ENCODE measurements at places on chromosomes 2 and 18. TPM values are rescaled to one million over a fixed set of nuclear protein-coding genes. Genes with fewer than 3 reads are reported as not detected.

DNA sequence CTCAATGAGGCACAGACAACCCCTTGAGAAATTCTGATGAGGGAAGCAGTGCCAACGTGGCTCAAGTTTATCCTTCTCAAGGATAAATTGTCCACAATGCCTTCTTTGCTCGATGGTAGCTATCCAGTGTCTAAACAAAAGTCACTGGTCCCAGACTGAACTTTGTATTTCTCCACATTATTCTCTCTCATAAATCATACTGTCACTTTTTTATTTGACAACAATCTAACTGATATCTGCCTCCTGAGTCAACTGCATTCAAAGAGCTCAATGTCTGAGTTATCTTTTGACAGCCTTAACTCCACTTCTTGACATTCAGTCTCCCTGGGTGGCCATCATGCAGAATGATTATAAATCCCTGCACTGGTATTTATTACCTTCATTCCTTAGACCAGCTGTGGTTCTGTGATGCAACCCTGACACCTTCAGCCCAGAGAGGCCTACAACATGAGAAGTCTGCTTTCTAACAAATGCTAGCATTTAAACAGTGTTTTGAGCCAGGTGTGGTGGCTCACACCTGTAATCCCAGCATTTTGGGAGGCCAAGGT lies 38.2 kb downstream of the IMMT start:
- DNase-seq = no peak

- no peak for DNase-seq
These were observed 332.4 kb downstream of the IRS1 start for GRCh38 chr2:226467221-226467620.

- DNase-seq = no peak
These were observed 2.6 kb downstream of the PMAIP1 start for GRCh38 chr18:59902131-59902992.

AQP12A gene
- total RNA-seq = not detected

DNA sequence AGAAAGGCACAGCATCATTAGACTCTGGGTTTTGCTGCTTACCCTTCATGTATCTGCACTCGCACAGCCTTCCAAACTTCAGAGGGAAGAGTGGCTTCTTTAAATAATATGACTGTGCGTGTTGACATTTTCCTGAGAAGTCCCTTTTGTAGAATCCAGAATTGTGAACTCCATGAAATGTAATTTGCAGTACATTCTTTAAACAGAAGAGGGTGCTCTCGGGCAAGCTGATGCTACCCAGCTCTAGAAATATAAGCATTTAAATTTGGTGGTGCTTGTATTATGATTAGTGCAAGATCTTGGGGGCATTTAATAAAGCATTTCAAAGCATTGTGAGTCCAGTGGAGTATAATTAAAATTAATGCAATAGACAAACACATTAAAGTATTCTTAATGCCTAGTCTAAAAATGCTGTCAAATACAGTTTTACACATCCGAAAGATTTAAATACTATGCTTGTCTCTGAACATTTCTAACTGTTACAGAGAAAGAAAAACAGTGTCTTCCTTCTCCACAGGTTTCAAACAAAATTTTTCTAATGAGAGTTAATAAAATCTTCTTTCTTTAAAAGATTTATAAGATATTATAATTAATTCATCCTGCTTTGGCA lies 17.3 kb upstream of the GTF2A1L start:
- DNase-seq = no peak

RTP5 gene
- not detected for total RNA-seq

- DNase-seq = no peak
These were observed 168.5 kb downstream of the TPGS2 start for GRCh38 chr18:36660311-36660710.

DNA sequence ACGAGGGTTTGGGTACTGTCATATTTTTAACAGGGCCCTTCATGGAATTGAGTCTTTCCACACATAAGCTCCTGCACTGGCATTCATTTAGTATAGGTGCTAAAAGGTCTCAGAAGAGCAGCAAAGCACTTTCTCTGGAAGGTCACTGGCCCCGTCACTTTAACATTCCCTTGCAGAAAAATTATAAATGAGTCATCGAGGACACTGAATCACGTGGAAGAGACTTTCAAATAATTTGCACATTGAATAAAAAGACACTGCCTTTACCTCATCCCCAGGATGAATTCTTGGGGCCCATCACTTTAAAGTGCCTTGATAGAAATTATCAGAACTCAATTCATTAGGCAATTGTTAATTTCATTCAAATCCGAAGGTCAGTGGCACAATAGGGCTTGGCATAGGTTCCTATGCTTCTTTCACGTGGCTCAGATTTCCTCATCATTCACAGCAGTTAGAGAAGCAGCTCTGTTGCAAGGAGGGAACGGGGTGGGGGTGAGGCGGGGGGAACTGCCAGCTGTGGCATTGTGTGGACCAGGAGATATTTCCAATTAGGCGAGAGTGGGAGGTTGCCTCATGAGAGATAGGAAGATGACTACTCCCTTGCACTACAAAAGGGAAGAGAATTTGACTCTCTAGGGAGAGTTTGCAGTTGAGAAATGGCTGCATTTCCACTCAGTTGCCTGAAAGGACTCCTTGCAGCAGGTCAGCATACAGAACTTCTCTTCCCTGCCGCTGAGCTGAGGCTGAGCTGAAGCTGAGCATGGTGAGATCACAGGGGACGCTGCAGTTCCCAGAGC lies 86.3 kb upstream of the NPAS2 start:
- DNase-seq = peak; percentile 52

CIB4 gene
- total RNA-seq = not detected

GRCh38 chr2:240184656-240185055 lies 44.2 kb upstream of the OTOS start:
- no peak for DNase-seq

- DNase-seq = no peak
These were observed 146.8 kb upstream of the KLHL29 start for GRCh38 chr2:23238011-23238657.

DNA sequence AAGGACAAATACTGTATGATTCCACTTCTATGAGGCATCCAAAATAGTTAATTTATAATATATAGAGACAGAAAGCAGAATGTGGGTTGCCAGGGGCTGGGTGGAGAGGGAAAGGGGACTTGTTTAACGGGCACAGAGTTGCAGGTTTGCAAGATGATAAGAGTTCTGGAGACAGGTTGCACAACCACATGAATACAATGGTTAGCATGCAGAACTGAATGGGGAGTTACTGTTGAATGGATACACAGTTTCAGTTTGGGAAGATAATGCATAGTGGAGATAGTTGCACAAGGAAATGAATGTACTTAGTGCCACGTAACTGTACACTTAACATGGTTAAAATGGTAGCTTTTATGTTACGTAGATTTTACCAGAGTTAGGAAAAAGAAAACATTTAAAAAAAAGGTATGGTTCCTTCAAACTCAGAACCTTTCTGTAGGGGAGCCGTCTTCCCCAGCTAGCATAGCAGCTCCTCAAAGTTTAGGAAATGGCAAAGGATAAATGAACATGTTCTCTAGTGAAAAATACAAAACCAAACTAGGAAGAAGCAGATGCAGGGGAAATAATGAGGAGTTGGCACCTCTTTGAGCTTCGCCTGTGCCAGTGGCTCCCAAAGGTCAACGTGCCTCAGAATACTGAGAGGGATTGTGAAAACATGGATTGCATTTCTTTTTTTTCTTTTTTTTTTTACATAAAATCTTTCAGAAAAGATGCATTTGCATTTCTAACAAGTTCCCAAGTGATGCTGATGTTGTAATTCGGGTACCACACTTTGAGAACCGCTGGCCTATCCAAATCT lies 95.2 kb downstream of the ZCCHC2 start:
- no peak for DNase-seq

ASXL3 gene
- 45.6 TPM for total RNA-seq

DNA sequence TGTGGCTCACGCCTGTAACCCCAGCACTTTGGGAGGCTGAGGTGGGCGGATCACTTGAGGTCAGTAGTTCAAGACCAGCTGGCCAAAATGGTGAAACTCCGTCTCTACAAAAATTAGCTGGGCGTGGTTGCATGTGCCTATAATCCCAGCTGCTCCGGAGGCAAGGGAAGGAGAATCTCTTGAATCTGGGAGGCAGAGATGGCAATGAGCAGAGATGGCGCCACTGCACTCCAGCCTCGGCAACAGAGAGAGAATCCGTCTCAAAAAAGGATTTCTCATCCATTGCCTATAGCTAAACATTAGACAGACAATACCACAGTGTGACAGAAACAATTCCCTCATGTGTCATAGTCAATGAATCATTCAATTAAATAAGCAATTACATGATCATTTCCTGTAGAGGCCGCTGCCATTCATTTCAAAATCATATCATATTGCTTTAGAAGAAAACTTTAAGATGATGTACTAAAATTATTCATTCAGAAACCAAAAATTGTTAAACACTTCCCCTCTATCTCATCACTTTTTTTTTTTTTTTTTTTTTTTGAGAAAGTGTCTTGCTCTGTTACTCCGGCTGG lies 69.5 kb upstream of the TGIF1 start:
- no peak for DNase-seq

DNA sequence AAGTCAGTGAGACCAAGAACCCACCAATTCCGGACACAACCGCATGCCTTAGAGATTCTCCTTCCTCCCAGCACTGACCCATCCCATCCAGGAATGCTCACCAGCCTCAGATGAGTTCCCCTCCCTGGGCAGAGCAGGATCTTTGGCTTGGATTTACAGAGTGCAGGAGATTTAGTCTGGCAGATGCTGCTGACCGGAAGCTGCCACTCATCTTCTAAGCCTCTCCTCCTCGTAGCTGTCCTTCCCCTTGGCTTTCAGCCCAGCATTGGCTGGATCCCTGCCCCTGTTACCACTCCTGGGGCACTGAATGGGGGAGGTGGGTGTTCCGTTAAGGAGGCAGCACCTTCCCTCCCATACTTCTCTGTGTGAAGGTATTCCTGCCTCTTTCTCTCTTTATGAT lies 53.2 kb downstream of the VWA3B start:
- DNase-seq = no peak

- DNase-seq = no peak
These were observed 47.1 kb downstream of the SLC25A12 start for GRCh38 chr2:171846894-171847293.

DNA sequence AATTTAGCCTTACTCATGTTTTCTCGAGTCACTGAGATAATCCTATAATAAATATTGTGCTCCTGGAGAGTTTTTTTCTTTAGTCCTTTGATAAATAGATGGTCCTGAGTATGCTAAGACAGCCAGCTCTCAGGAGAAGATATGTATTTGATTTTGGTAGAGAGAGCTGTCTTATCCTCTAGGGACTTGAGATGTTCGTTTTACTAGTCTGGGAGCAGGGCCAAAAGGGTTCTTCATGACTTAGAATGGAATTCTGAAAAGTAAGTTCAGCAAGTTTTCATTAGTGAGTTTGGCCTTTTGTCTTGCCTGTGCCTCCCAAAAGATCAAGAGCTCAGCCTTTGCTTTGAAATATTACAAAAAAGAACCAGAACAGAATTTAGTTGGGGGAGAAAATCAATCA lies 246.7 kb downstream of the BABAM2 start:
- no peak for DNase-seq

DNA sequence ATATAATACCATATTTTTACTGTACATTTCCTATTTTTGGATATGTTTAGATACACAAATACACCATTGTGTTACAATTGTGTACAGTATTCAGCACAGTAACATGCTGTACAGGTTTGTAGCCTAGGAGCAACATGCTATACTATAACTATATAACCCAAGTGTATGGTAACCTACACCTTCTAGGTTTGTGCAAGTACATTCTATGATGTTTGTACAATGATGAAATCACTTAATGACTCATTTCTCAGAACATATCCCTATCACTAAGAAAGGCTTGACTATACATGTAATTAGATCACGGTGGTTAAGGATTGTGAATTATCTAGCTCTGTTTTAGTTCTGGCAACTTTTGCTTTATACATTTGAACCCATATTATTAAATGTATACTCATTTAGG lies 31.3 kb downstream of the NPHP1 start:
- no peak for DNase-seq

DNA sequence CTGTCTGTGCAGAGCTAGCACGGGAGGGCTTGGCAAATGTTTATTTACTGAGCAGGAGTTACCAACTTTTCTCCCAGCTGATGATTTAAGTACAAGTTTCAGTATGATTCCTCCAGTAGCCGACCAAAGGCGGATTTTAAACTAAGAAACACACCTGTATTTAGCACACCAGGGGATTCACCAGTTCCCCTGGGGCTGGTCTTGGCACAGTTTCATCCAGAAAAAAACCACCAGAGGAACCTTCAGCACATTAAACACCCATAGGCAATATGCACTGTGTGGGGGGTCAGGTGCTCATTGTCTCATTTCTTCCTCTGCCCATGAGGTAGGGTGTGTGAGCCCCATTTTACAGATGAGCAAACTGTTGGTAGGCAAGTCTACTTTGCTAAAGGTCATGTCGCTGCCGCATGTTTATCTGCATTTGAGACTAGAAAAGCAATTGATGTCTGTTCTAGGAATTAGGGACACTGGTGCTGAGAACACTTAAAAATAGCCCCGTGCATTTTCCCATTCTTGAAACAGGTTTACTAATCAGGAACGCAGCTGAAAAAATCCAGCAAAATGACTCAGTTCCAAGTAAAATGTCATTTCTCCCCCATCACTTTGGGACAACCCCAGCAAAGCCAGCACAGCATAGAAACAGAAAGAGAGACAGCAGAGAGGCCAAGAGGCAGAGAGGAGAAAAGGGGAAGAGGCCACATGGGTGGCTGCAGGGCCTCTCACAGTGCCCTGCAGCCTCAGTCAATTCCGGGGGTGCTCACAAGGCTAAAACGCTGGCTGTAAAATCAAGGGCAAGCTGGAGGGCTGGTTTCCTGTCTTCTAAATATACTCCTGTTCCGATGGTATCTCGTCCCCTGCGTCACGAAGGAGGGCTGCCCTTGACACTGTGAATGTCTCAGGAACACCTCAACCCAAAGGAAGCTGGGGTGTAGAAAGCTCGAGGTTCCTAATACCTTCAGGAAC lies 166.8 kb upstream of the ID2 start:
- DNase-seq = no peak

DNA sequence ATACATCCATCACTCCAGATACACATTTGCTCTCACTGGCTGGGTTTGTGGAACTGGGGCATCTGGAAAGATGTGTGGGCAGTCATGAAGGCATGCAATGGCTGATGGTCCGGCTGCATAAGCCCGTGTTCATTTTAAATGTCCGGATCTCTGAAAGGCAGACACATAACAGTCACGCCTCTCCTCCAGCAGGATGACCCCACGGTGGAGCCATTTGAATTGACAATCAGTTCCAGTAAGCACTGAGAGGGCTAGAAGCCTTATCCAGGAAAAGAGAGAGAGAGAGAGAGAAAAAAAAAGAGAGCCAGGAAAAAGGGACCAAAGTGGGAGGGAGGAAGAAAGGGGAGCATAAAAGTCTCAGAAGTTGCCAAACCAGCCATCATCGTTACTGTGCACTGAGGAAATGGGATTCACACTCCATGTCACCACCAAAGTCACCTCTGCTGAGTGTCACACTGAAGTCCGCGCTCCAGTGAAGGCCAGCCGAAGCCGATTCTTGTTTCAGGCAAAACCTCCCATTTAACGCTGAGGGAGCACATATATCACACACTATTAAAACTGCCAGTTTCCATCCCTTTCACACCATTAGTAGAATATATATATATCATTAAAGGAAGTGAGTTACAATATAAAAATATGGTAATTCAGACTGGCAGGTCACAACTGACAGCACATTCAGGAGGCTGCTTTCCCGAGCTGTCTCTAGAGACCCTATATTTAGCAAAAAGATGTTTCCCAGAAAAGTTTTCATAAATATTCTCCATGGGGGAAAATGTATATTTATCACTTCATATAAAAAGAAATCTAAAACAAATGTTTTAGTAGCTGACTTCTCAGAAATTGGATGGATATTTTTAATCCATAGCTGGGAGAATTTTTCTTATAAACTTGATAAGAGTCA lies 142.0 kb downstream of the ACTR3 start:
- no peak for DNase-seq
